BE2C (cell line): ENCODE measurements at places on chromosomes 16 and 17.

DNA sequence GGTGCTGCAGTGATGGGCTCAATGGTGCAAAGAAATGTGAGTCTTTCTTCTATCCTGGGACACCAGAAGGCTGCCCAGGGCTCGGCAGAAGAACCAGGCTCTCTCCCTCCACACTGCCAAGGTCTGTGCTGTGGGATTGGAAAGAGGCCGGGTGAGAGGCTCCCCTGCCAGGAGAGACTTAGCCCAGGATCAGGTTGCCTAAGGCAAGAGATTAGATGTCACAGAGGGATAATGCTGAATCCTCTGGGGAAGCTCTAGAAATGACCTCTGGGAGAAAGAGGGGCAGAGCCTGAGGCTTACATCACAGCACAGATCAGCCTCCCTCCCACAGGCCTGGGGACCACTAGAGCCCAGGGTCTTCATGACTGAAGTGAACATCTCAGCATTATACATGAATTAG is 5.7 kb upstream of the DOC2B start:
- DNase-seq: no peak

- no peak for DNase-seq
Observed at GRCh38 chr16:81808933-81809480, 29.9 kb downstream of the PLCG2 start.

DNA sequence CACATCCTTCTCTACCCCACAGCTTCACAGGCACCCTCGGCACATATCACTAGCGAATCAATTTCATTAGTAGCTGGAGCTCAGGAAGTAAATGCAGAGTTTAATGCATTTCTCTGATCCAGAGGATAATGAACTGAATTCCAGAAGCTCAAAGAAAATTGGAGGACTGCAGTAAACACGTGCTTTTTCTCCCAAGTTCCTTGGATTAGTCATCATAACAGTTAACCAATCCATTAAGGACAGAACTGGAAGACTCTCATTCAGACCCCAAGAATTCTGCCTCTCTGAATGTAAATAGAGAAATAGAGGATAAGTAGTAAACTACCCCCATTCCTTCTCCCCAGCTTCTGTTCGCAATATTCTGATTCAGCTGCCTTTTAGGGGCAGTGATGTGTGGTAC is 40.7 kb downstream of the DUSP14 start:
- no peak for DNase-seq

- no peak for DNase-seq
Observed at GRCh38 chr17:76561332-76561731, 21.5 kb downstream of the PRCD start.

DNA sequence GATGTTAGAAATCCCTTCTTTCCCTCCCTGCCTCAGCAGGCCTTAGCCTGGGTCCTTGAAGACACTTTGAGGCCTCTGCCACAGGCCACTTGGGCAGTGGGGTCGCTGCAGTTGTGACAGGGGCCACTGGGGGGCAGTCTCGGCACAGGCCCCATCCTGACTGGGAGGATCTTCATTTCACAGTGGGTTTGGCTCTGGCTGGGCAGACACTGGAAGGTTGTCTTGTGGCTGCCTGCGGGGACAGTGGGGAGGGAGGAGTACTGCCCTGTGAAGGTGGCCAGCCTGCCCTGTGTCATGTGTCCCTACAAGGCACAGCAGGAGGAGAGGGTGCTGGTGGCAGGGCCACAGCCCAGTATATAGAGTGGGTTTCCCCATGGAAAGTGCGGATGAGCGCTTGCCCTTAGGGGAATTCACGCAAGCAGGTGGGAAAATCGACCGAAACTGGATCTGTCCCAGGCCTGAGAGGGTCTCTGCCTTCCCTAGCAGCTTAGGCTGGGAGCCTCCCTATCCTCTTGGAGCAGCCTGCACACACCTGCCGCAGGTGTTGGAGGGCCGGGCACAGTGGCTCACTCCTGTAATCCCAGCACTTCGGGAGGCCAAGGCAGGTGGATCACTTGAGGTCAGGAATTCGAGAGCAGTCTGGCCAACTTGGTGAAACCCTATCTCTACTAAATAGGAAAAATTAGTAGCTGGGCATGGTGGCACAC is 28.8 kb downstream of the GINS2 start:
- peak; percentile 81 for DNase-seq

DNA sequence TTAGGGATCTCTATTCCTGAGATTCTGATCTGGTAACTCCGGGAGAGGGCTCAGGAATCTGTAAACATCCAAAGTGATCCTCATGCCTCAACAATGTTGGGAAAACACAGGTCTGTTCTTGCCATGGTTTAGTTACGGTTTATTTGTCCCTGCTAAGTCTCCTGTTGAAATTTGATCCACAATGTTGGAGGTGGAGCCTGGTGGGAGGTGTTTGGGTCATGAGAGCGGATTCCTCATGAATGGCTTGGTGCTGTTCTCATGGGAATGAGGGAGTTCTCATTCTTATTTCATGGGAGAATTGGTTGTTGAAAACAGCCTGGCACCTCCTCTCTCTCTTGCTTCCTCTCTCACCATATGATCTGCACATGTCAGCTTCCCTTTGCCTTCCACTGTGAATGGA is 608.6 kb upstream of the GOT2 start:
- no peak for DNase-seq
